ENCODE measurements at places on chromosomes 7 and 10. TPM values are rescaled to one million over a fixed set of nuclear protein-coding genes. Genes with fewer than 3 reads are reported as not detected.

- no peaks in the 10 kb centered on the region for H3K36me3 ChIP-seq
- peaks cover 23% of the 10 kb centered on the region for H3K4me1 ChIP-seq
- no peak overlapping the region for H3K4me3 ChIP-seq
These were observed 11.1 kb downstream of the PKD1L1 start for GRCh38 chr7:47937065-47937687.

GRCh38 chr7:139635526-139636302 is 112.2 kb downstream of the CLEC2L start:
- no peak for DNase-seq
- H3K36me3 ChIP-seq: peaks cover 11% of the 10 kb centered on the region
- no peaks in the 10 kb centered on the region for H3K27me3 ChIP-seq

DNA sequence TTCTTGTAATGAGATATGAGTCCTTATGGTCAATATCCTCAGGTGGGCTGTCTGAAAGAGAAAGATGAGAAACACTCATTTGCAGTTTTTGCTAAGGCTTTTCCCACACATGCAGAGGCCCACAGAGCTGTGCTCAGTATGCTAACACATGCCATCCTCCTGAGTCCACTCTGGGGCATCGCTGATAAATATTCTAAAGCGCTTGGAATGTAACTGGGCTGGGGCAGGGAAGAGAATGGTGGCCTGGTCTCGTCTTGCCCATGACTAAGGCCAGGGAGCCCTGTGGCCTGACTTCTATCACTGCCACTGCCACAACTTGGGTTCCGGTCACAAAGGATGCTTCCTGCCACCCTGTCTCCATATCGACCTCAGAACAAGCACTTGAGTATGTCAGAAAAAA is 199.7 kb upstream of the FRMD4A start:
- H3K27me3 ChIP-seq: no peaks in the 10 kb centered on the region
- H3K27ac ChIP-seq: no peak overlapping the region
- no peaks in the 10 kb centered on the region for H3K4me1 ChIP-seq
- no peak for DNase-seq
- H3K4me3 ChIP-seq: no peak overlapping the region

DNA sequence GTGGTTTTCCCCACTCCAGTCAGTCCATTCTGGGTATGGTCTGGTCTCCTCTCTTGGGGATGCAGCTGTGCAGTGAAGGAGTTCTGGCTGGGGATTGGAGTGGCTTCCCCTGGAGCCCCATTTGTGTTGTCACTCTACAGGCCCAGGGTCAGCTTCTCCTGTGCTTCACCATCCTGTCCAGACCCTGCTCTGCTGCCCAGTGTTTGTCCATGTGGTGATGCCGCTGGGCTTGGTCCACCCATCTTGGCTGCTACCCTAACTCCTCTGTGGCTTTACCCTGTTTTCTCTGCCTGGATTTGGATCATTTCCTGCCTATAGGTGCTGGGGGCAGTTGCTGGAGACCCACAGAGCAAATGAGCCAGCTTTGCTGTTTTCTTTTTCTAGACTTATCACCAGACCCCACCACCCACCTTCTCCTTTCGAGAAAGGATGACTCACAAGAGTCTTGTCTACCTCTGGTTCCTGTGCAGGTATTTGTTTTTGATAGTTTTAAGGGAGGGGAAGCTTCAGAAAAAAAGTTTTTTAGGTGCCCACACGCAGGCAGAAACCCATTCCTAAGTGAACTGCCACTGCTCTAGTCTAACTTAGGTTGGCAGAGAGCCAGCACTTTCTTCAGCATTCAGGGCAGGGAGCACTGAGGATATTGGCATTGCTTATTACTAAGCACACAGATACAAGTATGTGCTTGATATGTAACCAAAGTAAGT is 8.5 kb downstream of the ZDHHC16 start:
- H3K27me3 ChIP-seq: no peaks in the 10 kb centered on the region
- H3K27ac ChIP-seq: no peak overlapping the region
- H3K4me3 ChIP-seq: no peak overlapping the region
- peaks cover 69% of the 10 kb centered on the region for H3K36me3 ChIP-seq

GRCh38 chr7:36355490-36355889 is 34.2 kb upstream of the ANLN start:
- H3K4me1 ChIP-seq: no peaks in the 10 kb centered on the region
- H3K27me3 ChIP-seq: no peaks in the 10 kb centered on the region
- no peak overlapping the region for H3K4me3 ChIP-seq
- no peaks in the 10 kb centered on the region for H3K36me3 ChIP-seq
- no peak overlapping the region for H3K27ac ChIP-seq

- no peaks in the 10 kb centered on the region for H3K4me1 ChIP-seq
- peaks cover 9% of the 10 kb centered on the region for H3K27me3 ChIP-seq
- H3K27ac ChIP-seq: no peak overlapping the region
These were observed 5.3 kb downstream of the FRMD4A start for GRCh38 chr10:14325325-14325955.

The ANKRD61 gene
- total RNA-seq: not detected

The LRRN3 gene
- total RNA-seq: 8.9 TPM
